ENCODE measurements at places on chromosomes 1 and 21.

DNA sequence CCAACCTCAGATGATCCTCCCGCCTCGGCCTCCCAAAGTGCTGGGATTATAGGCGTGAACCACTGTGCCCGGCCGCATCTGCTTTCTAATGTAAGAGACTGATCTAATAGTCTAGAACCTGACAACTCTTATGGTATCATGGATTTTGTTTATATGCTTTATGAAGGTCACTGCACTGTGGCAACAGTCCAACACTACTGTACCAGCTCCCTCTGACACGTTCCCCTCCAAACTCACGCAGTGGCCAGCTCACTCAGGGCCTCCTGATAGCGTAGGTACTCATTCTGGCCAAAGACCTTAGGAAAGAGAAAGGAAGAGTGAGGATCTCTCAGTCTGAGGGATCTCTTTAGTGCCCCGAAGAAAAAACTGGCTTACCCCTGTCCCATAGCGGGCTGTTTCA lies 6.0 kb upstream of the CFAP141 start:
- DNase-seq: no peak

- no peak for DNase-seq
Observed at GRCh38 chr21:38284216-38284615, 27.4 kb downstream of the KCNJ15 start.

- DNase-seq: no peak
Observed at GRCh38 chr1:171563675-171564074, 58.4 kb upstream of the MYOCOS start.

DNA sequence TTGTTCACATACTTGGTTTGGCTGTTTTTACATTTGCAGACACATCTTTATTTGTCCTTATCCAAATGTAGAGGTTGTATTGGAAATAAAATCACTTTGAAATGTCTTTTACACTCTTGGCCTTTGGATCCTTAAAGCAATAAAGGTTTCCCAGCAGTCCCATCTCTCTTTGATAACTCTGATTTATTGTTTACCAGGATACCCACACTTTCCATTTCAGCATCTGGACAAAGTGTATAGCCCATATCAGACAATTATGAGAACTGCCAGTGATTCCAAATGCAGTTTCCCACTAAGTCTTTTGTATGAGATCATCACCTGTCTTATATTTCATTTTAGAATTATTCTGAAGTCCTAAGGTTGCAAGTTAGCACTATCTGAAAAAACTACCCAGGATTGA lies 114.7 kb downstream of the NEK7 start:
- DNase-seq: no peak

DNA sequence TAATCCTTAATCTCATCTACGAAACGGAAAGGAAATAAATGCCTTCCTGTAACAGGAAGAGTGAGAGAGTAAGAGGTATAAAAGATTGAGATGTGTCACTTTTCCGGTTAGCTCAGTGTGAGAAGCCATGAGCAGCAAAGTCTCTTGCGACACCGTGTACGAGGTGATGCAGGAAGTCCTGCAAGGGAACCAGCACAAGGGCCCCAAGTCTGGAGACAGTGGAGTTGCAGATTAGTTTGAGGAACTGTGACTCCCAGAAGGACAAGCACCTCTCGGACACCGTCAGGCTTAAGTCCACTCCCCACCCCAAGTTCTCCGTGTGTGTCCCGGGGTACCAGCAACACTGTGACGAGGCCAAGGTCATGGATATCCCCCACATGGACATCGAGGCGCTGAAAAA lies 592.3 kb upstream of the ADGRL2 start:
- DNase-seq: no peak

DNA sequence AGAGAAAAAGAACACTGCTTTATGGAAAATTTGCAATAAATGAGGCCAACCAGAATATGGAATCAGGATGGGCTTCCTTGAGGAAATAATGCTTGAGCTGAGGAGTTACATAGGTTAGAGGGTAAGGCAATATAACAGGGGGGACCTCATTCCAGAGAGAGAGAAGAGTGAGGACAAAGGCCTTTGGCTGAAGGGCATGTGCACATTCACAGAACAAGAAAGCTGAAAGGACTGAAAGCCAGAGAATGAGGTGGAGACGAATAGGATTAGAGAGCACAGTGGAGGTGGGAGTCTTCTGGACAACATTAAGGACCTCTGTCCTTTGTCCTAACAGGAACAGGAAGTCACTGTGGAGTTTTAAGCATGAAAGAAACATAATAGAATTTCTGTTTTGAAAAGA lies 60.7 kb upstream of the MROH9 start:
- no peak for DNase-seq

DNA sequence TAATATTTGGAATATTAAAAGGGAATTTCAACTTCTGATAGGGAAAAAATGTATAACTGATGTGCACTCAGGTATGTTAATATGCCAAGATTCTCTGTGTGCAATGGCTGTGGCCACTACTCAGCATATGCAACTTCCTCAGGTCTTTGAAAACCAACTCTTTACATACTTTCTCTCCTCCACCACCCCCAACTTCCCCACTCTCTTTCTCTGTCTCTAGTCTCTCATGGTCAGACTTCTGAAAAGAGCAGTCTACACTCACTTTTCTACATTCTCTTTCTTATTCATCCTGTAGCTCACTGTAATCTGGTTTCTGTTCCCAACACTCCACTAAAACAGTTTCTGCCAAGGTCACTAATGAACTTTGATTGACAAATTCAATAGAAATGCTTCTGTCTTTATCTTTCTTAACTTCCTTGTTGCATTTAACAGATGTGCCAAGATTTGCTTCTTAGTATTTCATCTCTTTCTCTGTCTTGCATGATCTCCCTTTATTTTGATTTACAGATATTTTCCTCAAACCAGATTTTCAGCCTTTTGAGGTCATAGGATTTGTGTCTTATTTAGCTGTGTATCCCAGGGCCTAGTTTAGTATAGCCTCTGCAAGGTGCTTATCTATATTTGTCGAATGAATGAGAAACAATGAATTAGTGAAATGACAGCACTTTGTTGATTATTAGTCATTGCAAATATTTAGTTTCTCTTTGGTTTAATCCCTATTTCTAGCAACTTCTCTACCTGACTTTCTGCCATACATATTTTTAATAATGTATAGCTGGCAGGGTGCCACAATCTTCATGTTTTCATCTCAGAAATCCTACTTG lies 168.9 kb downstream of the LMO4 start:
- DNase-seq: no peak

DNA sequence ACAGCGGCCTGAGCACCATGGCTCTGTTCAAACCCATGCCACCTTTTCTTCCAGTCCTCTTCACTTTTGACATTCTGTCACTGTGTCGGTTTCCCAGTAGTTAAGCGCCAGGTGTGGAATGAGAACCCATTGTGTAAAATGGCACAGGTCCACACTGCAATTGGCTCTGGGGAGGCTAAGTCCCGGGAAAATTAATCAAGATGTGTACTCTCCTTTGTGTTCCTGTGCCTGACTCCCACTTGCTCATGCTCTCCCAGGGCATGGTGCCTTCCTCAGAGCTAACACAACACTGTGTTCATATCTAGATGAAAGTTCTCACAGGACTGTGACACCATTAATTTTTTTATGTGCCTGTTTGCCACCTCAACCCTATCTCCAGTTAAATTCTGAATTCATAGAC lies 59.0 kb upstream of the BTG3 start:
- no peak for DNase-seq

DNA sequence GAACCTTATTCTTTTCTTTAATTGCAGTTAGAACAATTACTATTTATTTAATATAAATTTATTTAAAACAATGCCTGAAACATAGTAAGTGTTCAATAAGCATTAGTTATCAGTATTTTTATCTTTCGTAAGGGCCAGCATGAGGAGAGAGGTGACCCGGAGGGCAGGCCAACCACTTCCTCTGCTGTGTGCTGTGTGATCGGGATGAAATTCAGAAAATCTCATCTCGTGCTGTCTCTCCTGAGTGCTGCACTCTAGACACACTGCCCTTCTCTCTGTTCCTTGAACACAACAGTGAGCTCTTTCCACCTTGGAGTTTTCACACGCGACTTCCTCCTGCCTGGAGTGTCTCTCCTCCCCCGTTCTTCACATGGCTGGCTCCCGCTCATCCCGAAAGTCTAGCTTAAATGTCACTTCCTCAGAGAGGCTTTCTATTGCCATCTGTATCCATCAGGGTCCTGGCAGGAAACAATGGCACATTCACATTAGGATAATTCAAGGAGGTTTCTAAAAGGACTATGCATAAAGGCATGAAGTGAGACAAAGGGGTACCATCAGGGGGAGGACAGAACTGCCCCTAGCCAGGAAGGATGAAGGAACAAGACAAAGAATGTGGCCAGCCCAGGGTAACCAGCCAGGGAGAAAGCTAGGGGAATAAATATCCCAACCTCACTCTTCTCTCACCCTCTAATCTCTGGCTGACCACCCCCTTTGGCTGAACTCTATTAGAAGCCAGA lies 142.6 kb upstream of the GJB5 start:
- no peak for DNase-seq

GRCh38 chr1:26598890-26599289 lies 69.3 kb downstream of the RPS6KA1 start:
- no peak for DNase-seq

DNA sequence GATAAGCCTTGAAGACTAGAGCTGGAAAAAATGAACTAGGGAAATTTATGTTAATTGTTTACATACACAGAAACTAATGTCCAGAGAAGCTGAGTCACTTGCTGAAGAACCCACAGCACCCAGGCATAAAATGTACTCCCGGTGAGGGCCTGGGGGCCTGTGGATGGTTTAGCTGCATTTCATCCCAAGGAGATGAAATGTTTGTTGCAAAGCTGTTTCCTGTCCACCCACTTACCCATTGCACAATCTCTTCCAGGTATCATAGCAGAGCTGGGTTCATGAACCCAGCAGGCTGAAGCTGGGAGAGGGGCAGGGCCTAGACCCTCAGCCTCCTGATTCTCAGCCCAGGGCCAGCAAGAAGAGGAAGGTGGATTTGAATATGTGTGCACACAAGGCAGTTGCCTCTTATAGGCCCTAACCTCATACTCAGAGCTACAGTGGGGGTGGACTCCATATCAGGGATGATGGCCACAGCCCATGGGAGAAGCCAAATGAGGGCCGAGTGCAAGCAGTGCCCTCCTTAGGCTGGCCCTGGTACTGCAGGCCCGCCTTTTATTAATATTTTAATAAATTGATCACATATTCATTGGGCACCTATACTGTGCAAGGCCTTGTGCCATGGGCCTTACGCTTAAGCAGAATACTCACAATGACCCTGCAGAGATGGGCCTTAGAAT lies 110.8 kb downstream of the LACTBL1 start:
- no peak for DNase-seq

DNA sequence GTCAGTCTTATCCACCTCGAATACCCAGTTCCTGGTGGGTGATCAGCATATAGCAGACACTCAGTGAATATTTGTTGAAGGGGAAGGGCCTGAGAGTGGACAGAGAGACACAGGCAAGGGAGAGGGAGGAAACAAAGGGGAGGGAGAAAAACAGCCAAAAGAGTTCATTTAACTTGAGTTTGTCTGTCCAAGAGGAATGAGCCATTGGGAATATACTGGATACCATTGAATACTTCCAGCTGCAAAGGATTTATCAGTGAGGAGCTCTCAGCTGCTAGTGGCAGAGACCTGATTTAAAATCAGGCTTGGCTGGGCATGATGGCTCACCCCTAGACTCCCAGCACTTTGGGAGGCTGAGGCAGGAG lies 11.5 kb upstream of the BGLAP start:
- DNase-seq: no peak

- DNase-seq: no peak
Observed at GRCh38 chr1:207691841-207692240, 46.9 kb downstream of the CR1L start.

GRCh38 chr1:205805082-205805711 lies 7.8 kb downstream of the SLC41A1 start:
- DNase-seq: peak; percentile 67

DNA sequence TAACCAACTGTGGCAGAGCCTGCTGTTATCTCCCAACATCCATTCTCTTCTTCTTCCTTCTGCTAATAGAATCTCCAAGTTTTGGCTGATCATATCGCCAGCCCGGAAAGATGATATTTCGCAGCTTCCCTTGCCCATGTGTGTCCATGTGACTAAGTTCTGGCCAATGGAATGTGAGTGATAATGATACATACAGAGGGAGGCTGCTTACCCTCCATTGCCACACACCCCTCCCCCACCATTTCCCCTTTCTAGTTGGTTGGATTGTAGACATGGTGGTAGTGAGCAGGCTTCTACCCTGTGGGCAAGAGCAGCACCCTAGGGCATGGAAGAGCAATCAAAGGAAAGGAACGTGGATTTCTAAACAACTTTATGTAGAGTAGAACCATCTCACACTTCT lies 48.8 kb downstream of the SLC9C2 start:
- no peak for DNase-seq

DNA sequence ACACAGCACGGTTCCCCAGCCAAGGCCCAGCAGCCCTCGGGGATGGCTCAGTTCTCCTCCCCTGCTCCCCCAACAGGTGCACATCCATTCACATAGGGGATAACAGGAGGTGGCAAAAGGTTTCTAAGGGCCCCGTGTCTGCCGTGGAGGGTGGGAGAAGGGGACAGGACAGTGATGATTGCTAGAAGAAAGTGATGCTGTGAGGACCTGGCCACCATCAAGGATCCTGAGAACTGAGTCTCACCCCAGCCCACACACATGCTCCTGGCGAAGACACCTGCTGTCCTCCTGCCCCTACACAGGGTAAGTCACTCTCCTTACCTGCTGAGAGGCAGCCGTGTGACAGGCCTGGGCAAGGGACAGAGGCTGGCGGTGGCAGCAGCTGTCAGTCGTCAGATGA lies 54.5 kb downstream of the GNG4 start:
- DNase-seq: no peak

- no peak for DNase-seq
Observed at GRCh38 chr21:31107871-31108270, 69.6 kb upstream of the KRTAP19-8 start.

DNA sequence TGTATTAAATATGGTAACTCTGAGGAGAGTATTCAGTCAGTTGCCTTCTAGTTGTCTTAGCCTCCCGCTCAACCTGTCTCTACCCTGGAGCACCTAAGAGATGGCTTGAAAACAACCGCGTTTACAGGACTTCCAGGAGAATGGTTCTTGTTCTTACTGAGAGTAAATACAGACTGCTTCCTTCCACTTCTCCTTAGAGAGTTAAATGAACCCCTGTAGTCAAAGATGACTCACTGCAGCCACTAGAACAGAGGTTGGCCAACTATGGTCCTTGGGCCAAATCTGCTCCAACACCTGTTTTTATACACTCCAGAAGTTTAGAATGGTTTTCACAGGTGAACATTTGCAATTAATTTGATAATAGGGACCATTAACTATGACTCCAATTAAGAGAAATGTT lies 60.1 kb upstream of the ASB17 start:
- DNase-seq: no peak

- DNase-seq: no peak
Observed at GRCh38 chr21:30714456-30714855, 4.1 kb downstream of the KRTAP21-3 start.

All from activated naive CD8-positive, alpha-beta T cell treated with anti-CD3 and anti-CD28 coated beads for 36 hours (primary cell).